ENCODE measurements at places on chromosomes 6 and 20.

- DNase-seq, result no peak
Measured at GRCh38 chr6:108916026-108916686, 67.9 kb downstream of the ARMC2 start.

GRCh38 chr6:41174610-41175009, 11.7 kb upstream of the TREM2 start:
- no peak for DNase-seq

GRCh38 chr20:37521061-37521771, at the start of gene NNAT:
Gene NNAT, plus strand, starts transcription at chr20:37521250. Its CDS starts 82 bp downstream, at chr20:37521332.
- peak; percentile 61 for DNase-seq

DNA sequence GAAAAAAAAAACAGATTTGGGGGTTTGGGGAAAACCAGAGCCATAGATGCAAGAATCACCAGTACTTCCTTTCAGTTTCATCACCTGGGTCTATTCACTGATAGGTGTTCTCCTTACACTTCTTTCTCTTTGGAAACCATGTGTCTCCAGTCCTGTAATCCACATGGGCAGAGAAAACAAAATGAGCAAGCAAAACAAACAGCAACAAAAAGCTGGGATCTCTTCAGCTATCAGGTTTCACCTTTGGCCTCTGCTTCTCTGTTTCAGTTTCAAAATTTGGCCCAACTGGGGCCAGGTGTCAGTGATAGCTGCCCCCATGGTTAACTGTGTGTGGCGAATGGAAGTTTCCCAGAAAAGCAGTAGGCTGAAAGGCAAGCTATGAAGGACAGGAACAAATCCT, 220.0 kb upstream of the THBS2 start:
- DNase-seq, result no peak

DNA sequence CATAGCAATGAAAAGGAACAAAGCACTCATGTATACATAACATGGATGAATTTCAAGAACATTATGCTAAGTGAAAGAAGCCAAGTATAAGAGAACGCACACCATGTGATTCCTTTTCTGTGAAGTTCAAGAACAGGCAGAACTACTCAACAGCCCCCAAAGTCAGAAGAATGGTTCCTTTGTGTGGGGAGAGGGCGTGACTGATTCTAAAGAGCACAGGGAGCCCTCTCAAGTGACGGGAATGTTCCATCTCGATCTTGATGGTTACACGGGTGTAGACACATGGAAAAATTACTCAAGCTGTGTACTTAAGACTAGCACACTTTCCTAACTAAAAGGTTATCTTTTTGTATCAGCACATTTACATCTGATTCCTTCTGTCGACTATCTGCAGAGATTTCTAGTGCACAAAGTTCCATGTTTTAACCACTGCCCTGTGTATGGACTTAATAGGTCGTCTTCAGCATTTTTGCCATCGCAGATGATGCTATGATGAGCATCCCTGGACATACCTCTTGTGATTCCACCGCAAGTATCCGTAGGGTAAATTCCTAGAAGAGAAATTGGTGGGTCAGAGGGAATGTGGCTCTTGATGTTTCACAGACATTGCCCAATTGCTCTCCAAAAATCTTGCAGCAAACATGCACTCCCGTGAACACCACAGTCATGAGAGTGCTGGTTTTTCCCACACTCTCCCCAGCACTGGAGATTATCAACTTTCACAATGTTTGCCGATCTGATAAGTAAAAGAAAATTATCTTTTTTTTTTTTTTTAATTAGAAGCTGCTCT, 279.3 kb downstream of the BMP7 start:
- no peak for DNase-seq

DNA sequence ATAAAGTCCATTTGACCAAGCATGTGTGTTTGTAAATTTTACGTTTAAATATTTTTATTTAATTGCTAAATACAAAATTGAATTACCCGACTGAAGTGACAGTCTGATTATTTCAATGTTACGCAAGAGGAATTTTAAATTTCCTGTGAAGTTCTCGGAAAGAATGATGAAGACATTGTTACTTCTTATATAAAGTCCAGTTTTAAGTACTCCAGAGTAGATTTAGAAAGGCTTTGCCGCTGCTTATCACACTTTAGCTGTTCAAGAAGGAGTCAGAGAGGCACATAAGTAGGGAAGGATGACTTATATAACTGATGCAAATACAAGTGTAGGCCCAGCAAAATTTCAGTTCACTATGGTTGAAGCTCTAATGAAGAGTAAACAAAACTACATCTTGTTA, 265.1 kb upstream of the CITED2 start:
- DNase-seq, result no peak

DNA sequence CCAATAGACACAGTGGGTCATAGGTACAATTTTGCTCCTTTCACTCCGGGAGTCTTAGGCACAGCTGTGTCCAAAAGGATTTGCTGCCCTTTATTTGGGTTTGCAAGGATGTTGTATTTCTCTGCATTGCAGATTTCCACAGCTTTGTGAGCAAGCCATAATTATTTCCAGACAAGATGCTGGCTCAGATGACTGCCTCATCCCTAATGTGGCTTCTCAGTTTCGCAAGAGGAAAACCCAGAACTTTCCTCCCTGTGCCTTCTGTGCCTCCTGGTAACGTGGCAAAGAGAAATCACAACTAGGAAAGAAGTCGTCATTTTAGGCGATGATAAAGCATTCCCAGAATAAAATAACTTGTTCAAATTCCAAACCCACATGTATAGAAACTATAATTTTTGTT, 33.7 kb downstream of the FAM50B start:
- no peak for DNase-seq

DNA sequence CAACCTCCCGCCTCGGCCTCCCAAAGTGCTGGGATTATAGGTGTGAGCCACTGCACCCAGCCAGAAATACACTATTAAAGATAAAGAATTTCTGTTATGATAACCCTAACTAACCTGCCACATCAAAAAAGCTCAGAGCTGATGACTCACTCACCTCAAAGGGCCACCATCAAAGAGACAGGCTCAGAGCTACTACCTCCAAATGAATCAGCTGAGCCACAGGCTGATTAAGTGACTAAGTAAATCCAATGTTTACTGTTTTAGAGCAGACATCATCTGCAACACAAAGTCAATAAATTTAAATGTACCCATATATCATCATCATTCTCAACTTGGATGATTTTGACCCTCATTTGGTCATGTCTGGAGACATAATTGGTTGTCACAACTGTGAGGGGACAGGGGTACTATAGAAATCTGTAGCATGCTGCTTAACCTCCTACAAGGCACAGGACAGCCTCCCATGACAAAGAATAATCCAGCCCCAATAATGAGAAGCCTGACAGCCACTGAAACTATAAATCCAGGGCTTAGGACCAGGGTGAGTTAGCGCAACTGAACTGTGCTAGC, 106.5 kb downstream of the ATP9A start:
- DNase-seq, result no peak

DNA sequence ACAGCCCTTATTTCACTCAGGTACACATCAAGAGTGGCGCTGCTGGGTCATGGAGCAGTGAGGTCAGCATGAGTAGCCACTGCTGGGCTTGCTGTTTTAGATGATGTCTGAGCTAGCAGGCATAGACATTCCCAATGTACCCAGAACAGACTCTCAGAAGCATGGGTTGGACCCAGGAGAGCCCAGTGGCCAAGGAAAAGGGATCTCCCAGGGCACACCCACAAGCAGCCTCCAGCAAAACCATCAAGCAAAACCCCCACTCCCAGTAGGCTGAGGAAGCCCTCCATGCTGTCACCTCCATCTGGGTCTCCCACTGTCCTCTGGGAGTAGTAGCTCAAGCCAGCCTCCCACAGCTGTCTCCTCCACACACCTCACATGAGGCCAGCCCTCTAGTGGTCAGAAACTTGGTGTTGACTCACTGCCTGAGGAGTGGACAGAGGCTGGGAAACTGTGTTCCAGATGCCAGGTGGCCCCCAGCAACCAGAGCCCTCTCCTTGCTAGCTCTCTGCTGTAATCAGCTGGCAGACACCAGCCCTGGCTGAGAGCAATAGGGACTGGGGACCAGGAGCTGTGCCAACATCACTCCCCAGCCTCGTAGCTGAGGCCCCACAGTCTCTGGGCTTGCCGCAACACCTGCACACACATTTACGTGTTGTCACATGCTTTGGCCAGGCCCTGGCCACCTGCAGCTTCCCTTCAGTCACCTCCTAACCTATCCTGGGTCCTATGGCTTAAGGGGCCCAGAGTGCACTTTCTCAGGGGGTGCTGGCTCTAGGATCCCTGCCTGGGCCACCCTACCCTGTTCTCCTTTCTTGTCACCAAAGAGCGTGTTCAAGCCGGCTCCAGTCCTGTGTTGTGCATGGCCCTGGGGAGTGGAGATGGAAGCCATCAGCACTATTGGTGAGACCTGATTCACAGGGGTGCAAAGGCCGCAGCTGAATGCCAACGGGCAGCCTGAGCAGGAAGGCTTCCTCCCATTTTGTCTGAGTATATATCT, 1.9 kb upstream of the AP5S1 start:
- no peak for DNase-seq
